ENCODE measurements at places on chromosomes 4 and X. TPM values are rescaled to one million over a fixed set of nuclear protein-coding genes. Genes with fewer than 3 reads are reported as not detected.

DNA sequence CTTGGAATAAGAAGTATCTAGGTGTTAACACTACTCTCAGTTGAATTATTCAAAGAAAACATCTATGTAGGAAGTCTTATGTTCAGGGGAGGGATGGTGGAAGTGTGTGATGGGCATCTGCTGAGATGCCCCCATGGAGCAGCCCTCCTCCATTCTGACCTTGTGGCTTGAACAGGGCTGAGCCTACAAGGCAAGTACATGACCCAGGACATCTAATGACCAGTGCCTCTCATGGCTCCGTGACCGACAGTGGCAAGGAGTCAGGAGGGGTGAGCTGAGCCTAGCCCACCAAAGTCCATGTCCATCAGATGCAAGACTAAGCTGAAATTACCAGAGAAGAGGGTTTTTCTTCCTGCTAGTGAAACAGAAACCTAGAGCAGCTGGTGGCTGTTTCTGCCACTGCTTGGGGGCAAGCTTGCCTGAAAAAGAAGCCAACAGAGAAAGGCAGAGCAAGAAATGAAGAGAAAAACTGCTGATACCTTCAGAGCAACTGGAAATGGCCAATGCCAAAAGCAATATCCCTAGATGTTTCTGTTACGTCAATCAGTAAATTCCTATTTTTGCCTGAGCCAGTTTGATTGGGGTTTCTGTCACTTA, 113.5 kb downstream of the TSPAN5 start:
- no peak for DNase-seq

DNA sequence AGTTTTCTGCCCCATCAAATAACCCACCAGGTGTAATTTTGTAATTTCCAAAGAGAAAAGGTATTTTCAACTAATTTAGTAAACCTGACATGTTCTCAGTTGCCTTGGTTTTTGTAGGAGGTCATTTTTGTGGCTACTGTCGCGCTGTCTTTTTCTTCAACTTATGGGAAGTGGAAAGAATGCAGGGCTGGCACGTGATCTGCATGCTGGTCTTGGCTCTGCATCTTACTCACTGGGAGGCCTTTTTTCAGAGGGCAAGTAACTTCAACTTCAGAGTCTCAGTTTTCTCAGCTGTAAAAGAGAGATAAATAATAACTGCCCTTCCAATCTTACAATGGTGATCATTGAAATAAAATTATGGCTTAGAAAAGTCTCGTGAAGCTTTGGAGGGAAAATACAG, 109.9 kb upstream of the SMIM10 start:
- DNase-seq = no peak

- no peak for DNase-seq
These were observed 14.9 kb downstream of the HNRNPD start for GRCh38 chr4:82358847-82359246.

DNA sequence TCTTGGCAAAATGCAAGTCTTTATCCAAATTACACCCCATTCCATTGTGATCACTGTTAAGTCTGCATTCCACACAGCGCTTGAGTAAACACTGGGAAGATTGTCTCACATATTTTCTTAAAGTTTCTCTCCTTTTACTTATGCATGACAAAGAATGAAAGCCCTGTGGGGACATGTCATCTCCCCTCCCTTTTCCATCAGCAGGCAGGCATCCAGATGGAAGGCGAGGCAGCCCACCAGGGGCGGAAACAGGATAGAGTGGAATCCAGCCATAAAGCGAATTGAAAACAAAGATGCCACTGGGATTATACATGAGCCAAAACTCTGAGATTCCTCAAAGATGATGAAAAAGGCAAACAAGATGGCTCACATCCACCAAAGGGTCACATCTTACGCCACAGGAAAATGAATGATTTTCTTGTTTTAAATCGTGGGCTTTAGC, 78.2 kb downstream of the AFAP1 start:
- no peak for DNase-seq

DNA sequence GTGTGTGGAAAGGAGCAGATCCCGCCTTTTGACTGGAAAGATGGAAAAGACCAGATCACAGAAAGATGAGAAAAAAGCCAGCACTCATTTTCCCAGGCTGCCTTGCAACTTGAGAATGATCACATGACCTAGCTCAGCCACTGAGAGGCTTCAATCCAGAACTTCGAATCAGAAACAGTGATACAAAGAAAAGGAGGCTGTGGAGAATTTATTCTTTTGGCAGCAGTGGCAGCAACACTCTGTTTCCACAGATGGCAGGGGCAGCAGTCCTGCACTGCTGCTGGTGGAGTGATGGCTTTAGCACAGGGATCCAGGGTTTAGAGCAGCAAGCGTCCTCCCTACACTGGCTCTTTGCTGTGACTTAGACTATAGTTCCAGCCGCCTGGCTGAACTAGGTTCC, 77.8 kb upstream of the SH3RF1 start:
- no peak for DNase-seq

GRCh38 chrX:152991123-152991522, 2.8 kb downstream of the PNMA5 start:
- DNase-seq = no peak

GRCh38 chrX:121109986-121110385, 62.6 kb downstream of the GLUD2 start:
- no peak for DNase-seq

GRCh38 chr4:145709843-145710242, 29.9 kb downstream of the C4orf51 start:
- no peak for DNase-seq

- no peak for DNase-seq
These were observed 22.5 kb downstream of the PTTG2 start for GRCh38 chr4:37982736-37983135.

DNA sequence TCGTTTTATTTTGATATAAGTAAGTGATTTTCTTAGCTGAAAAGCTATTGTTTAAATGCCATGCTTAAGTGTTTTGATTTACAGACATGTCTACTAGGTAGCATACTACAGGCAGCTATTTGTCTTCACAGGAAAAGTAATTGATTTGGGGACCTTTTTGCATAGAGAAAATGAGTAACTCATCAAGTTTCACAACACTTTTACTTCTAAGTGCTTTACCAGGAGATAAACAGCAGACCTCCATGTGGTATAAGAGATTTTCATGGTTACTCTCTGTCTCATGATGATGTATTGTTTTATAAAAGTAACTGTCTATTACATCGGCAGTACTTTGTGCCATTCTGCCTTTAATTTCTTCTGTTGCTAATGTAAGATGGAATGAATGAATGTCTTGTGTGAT, 28.7 kb downstream of the RBPJ start:
- no peak for DNase-seq

- DNase-seq = no peak
These were observed 47.7 kb upstream of the FAT4 start for GRCh38 chr4:125266901-125267604.

- DNase-seq = peak; percentile 35
These were observed 53.9 kb downstream of the ENPP6 start for GRCh38 chr4:184163813-184164212.

DNA sequence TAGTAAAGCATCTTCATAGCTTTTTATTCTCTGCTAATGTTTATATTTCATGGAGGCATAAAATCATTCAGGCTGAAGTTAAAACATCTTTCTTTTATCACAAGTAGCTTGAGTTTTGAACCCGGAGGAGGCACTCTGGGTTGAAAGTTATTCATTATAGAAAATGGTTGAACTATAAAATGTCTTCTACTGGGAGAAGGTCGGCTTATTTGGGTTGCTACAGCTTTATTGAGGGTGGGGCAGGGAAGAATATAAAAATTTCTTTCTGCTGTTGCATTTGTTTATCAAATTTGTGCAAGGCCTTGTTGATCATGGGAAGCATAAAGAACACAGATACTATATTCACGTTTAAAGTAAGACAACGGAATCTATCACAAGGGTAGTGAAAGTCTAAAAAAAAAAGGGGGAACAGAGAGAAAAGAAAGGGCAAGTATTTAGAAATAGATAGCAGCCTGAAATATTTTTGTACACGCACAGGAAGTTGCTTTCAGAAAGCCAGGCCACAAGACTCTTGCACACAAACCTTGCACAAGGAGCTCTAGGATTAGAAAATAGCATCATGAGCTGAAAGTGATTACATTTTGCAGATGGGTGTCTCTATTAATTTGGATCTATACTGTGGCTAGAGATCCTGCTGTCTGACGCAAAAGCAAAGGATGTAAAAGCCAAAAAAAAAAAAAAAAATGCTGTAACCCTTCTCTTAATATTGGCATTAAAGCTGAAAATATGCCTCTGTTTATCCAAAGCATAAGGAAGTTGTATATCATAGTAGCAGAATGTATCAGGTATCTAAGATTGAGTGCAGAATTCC, 37.2 kb upstream of the FAM9C start:
- no peak for DNase-seq

GRCh38 chr4:15413010-15413622, 14.7 kb upstream of the C1QTNF7 start:
- no peak for DNase-seq

- no peak for DNase-seq
These were observed 78.0 kb upstream of the STX18 start for GRCh38 chr4:4619821-4620220.

- no peak for DNase-seq
These were observed 2.8 kb downstream of the CENPU start for GRCh38 chr4:184731056-184731455.

UGT8 gene
- 69.5 TPM for polyA plus RNA-seq

SLC9B1 gene
- polyA plus RNA-seq = 4.3 TPM

FATE1 gene
- polyA plus RNA-seq = not detected

CXCL8 gene
- polyA plus RNA-seq = 0.35 TPM
